Muscle of leg (tissue), 16 donors: ENCODE measurements at places on chromosomes 11 and 22.
A peak's percentile ranks its signal among the peaks of the same experiment; 100 is the strongest.

- DNase-seq = no peak
Measured at GRCh38 chr11:105392556-105392955, 217.3 kb upstream of the GRIA4 start.

DNA sequence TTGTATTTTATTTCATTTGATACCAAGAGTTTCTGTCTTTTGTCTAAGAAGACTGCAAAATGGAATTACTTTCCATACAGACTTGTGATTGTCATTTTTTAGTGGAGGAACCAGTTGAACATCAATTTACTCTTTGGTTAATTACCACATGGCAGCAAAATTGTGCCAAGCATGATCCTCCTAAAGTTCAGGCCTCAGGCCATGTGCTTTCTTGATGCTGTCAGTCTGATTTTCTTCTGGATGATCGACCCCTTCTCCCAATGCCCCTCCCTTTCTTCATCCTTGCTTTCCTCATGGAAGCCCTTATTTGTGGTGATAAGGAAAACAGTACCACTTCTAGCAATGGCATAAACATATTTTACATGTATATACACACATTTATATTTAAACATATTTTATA lies 76.2 kb downstream of the SVIP start:
- no peak for DNase-seq

GRCh38 chr22:33062361-33062760 lies 4.2 kb upstream of the SYN3 start:
- no peak for DNase-seq

- DNase-seq = no peak
Measured at GRCh38 chr11:75493626-75494025, 32.1 kb downstream of the GDPD5 start.

- peak; percentile 62 for DNase-seq
Measured at GRCh38 chr22:27772984-27773498, 28.5 kb downstream of the MN1 start.

DNA sequence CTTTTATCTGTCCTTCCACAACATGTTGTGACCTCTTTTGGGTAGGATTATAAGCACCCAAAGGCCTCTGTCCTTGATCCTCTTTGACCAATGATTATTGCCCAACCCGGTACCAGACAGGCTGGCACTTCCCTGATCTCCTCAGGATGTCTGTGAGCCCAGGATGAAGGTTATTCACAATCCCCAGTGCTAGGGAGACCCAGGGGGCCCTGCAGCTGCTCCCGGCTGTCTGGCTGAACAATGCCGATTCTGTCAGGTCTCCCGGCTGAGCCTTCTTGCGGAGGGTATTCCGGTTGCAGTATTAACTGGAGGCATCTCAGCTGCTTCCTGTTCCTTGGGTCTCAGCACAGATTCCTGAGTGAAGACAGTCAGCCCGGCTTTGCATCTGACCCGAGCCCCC lies 71.2 kb upstream of the CDON start:
- no peak for DNase-seq

- no peak for DNase-seq
Measured at GRCh38 chr11:10932976-10933375, 75.1 kb upstream of the ZBED5 start.

GRCh38 chr11:111565114-111565720 lies 24.7 kb downstream of the LAYN start:
- DNase-seq = peak; percentile 85

DNA sequence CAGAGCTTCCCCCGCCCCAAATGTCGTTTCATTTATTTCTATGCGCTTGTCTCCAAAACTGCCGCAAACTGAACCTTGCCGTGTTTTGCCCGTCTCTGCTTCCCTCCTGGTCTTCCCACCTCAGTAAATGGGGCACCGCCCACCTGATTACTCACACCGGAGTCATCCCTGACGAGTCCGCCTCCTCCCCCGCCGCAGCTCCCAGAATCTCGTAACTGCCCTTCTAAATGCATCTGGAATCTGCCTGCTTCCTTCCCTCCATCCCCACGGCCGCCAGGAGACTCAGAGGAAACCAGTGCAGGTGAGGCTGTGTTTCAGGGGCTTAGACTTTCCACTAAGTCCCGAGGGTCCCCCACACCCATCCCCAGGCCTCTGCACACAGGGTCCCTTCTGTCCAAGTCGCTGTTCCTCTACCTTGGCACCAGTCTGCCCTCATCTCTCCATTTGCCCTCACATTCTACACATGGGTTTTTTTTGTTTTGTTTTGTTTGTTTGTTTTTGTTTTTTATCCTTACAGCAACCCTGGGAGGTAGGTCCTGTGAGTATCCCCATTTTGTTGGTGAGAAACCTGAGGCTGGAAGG lies 62.6 kb upstream of the PHF21B start:
- no peak for DNase-seq

DNA sequence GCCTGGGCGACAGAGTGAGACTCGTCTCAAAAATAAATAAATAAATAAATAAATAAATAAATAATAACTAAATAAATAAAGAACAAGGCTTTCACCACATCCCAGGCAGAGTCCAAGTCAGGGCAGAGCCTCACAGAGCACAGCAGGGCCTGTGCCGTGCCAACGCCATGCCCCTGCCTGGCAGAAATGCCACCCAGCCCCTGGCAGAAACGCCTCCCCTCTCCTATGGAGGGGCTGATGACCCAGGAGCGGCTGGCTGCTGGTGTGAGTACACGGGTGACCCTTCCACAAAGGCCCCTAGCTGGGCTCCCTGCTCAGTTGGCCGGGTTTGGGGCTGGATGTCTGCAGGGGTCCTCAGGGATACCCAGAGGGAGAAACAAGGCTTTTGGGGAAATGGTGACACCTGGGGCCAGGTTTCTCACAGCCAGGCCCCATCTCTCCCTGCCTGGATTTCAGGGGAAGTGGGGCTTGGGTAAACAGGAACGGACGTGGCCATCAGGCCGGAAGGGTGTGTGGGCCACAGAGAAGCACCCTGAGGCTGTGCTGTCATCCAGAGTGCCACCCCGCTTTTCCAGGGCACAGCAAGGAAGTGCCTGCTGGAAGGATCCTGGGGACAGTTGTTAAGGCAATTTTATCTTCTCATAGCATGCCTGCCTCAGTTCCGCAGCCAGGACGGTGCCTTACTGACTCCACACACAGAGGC lies 5.1 kb downstream of the BID start:
- no peak for DNase-seq

GRCh38 chr22:24285245-24285644 lies 14.6 kb downstream of the SPECC1L start:
- DNase-seq = peak; percentile 54

GRCh38 chr11:63652671-63653070 lies 18.5 kb downstream of the ATL3 start:
- DNase-seq = no peak

DNA sequence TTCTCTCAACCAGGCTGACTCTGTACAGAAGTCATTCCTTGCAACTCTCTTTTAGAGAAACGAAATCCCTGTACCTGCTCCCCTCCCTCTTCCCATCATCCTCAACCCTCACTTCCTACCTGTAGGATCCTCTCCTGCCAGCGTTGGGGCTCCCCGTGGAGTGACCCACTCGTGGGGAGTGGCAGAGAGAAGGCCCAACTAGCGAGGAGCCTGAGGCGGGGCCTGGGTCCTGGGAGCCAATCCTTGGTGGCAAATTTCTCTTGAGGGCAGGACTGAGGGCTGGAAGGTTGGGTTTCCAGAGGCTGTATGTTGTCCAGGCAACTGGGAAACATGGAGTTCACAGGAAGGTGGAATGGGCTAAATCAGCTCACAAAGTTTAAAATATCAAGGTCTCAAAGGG lies 10.4 kb downstream of the NHERF4 start:
- peak; percentile 23 for DNase-seq

DNA sequence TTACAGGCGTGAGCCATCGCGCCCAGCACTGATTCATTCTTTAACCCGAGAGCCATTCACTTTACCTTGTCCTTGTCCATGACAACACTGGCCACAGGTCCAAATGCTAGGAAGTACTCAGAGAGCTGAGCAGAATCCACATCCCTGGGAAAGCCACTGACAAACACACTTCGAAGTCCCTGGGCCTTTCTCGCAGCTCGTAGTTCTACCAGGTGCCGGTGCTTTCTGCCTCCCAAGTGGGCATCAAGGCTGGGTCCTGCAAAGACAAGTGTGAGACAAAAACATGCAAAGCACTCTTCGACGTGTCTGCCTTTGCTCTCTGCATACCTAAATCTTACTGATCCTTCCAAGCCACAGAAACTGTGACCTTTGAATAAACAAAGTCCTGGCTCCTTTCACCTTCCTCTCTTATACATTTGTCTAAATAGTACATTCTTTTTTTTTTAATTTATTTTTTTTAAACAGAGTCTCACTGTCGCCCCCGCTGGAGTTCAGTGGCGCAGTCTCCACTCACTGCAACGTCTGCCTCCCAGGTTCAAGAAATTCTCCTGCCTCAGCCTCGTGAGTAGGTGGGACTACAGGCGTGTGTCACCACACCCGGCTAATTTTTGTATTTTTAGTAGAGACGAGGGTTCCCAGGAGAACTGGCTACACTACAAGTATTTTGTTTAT lies 2.2 kb downstream of the TUT1 start:
- no peak for DNase-seq

- DNase-seq = no peak
Measured at GRCh38 chr11:13679768-13680167, 11.3 kb downstream of the FAR1 start.

DNA sequence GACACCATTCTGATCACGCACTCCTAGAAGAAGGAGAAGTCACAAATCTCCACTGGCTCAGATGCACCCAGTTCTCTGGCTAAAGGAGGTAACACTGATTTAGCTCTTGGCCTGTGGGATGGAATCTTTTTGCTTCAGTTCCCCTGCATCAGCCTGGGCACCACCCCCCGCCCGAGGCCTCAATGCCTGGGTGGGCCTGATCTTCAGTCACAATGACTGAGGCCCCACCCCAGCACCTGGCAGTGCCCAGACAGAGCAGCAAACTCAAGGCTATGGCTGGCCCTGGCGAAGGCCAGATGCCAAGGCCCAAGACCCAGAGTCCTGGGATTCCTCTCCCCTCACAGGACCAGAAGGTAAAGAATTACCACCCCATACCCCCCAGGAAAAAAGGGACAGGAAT lies 5.0 kb downstream of the CYB561A3 start:
- no peak for DNase-seq

GRCh38 chr11:44528103-44528502 lies 37.4 kb upstream of the CD82 start:
- DNase-seq = no peak

- DNase-seq = no peak
Measured at GRCh38 chr11:93591247-93591898, 48.2 kb upstream of the SMCO4 start.

- no peak for DNase-seq
Measured at GRCh38 chr22:49590381-49590780, 237.3 kb downstream of the BRD1 start.

- no peak for DNase-seq
Measured at GRCh38 chr11:134339756-134340155, 8.0 kb downstream of the GLB1L2 start.

DNA sequence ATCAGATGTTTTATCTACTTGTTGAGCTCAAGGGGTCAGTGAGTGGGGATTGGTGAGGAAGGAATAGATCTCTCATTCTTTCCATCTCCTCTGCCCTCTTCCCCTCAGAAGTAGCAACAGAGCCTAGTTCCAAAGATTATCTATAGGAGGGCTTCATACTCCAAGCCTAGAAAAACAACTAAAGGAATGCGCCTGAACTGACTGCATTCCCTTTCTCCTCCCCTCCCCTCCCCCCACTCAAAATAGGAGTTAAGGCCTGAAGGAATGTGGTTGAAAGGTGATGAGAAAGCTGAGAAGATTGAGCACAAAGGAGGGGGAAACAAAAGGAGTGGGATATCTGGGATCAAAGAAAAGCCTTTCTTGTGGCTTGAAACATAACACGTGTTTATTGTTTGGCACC lies 10.5 kb downstream of the EMSY start:
- no peak for DNase-seq

DNA sequence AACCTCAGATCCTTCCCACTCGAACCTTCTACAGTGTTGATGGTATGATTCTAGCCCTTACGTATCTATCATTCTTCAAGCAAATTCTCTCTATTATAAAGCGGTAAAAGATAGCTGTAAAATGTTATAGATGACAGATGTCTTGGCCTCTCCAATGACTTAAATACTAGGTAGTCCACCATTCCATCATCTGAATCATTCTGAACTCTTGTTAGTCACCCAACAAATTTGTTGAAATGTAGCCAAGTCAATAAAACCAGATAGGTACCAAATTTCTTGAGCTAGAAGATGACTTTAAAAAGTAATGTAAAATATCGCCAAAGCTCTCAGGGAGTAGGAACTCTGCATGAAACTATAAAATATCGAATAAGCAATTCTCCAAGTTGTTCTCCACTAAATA lies 32.6 kb upstream of the PICALM start:
- no peak for DNase-seq
